ENCODE measurements at places on chromosomes 12 and 14. TPM values are rescaled to one million over a fixed set of nuclear protein-coding genes. Genes with fewer than 3 reads are reported as not detected.

OTOGL gene
- total RNA-seq = not detected

GUCY2C gene
- not detected for total RNA-seq

WIF1 gene
- not detected for total RNA-seq

SETD1B gene
- 12.7 TPM for total RNA-seq

NFE2 gene
- total RNA-seq = not detected
